ENCODE measurements at places on chromosomes 1 and 21.

GRCh38 chr1:220013497-220013896 lies 32.8 kb downstream of the EPRS1 start:
- no peak overlapping the region for H3K4me3 ChIP-seq
- DNase-seq: peak; percentile 59
- no peak overlapping the region for H3K27ac ChIP-seq
- no peaks in the 10 kb centered on the region for H3K27me3 ChIP-seq
- H3K4me1 ChIP-seq: no peaks in the 10 kb centered on the region
- peaks cover 22% of the 10 kb centered on the region for H3K36me3 ChIP-seq

DNA sequence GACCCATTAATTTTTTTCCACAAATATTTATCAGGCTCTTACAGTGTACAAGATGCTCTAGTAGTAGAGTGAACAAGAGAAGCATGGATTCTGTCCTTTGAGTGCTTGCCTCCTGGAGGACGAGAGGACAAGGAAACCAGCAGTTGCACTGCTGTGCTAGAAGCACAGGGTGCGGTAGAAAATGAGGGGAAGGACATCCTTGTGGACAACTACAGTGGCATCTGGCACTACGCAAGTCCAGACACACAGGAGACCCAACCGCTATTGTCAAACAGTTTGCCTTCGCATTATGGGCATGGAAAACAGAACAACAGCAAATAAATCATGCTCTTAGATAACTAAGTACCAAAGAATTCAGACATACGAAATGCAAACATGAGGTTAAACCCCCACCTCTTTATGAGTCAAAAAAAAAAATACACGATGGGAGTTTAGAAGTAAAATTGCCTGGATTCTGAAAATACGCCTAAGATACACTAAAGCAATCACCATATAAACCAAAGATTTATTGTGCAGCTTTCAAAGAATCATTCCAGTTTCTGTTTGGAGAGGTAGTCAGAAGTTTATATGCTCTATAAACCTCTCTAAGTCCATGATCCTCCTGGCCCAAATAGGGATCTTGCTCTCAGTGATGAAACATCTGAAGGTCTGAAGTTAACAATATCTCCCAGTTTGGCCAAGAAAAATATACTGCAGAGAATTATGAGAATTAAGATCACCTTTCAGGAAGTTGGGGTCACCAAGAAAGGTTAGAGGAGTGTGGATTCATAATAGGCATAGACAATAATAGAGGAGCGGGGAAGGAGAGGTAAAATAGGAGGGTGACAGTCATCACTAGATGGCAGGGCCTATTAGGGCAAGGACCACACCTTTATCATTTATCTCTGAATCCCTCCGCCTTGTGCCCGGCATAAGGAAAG lies 307.8 kb downstream of the NFIA start:
- no peaks in the 10 kb centered on the region for H3K36me3 ChIP-seq
- no peaks in the 10 kb centered on the region for H3K4me1 ChIP-seq
- H3K27ac ChIP-seq: no peak overlapping the region
- H3K27me3 ChIP-seq: no peaks in the 10 kb centered on the region

DNA sequence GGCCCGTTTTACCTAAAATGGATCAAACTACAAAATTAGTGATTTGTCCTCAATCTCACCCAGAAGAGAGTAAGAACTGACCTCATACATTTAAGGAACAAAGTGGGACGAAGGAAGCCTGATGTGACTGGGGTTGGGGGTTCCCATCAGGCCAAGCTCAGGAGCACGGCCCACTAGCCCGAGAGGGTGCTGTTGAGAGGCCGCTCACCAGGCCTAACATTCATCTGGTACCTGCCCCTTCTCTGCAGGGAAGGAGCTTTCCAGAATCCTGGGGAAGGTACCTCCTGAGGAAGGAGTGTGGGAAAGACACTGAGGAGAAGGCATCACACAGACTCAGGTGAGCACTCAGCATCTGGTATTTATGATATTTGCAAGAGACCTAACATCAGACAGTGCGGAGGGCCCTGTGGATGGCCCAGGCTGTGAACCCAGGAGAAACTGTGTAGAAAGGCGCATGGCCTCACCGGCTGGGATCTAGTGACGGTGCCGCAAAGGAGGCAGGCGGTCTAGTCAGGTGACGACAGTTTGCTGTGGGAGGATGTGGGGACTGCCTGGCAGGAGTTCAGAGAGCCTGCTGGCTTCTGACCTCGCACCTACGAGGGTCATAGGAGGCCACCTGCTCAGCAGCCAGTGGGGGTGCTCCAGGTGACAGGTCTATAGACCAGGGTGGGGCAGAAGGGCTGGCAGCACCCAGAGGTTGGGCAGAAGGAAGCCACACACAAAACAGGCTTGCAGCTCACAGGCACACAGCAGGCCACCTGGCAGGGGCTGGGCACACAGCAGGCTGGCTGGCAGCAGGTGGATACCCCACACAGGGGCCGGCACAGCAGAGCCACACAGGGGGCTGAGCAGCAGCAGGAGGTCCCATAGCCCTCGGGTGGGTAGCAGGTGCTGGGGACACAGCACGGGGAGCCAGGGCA lies 543 bp downstream of the KRTAP12-4 start:
- DNase-seq: no peak
- no peaks in the 10 kb centered on the region for H3K36me3 ChIP-seq
- no peak overlapping the region for H3K4me3 ChIP-seq
- no peak overlapping the region for H3K27ac ChIP-seq
- peaks cover under 1% of the 10 kb centered on the region for H3K27me3 ChIP-seq

- no peaks in the 10 kb centered on the region for H3K4me1 ChIP-seq
- DNase-seq: no peak
- H3K4me3 ChIP-seq: no peak overlapping the region
Measured at GRCh38 chr1:61606448-61607312, 118.3 kb downstream of the TM2D1 start.

GRCh38 chr1:153545067-153546055 lies at the start of gene S100A4:
Gene S100A4 (minus strand): TSS chr1:153545806. CDS start chr1:153544794, 1,012 bp downstream.
- no peaks in the 10 kb centered on the region for H3K36me3 ChIP-seq
- H3K27ac ChIP-seq: peak within 1 kb of the TSS; percentile 81
- no peak within 1 kb of the TSS for H3K4me3 ChIP-seq
- H3K27me3 ChIP-seq: no peaks in the 10 kb centered on the region
- peaks cover 40% of the 10 kb centered on the region for H3K4me1 ChIP-seq

GRCh38 chr1:179105393-179105792 lies 23.5 kb downstream of the TOR3A start:
- peaks cover 10% of the 10 kb centered on the region for H3K4me1 ChIP-seq
- H3K27ac ChIP-seq: no peak overlapping the region
- DNase-seq: no peak
- H3K4me3 ChIP-seq: no peak overlapping the region
- peaks cover 39% of the 10 kb centered on the region for H3K36me3 ChIP-seq

DNA sequence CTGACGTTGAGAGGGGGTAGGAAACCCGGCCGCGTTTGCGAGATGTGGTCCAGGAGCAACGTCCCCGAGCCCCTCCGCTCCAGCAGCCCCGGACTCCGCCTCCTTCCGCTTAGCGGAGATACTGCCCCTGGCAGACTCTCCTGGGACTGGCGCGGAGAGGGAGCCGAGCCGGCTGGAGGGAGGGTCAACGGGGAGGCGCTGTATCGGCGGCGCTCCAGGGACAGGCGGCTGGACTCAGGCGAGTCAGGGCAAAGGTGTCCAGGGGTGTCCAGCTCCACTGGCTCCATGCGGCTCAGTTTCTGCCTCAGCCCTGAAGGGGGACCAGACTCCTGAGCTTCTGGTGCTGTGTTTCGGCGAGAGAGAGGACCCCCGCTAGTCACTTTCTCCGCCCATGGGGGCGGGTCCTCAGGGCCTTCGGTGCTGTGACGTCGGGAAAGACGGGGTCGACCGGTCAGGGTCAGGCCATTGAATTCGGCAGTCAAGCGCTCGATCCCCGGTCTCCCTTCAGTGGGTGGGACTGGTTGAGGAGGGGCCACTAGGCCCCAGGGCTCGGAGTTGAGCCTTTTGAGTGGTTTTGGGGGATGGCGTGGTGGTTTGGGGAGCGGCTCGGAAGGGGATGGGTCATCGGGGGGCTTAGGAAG lies 2.8 kb upstream of the LIX1L start:
- no peaks in the 10 kb centered on the region for H3K27me3 ChIP-seq
- H3K4me1 ChIP-seq: peaks cover 30% of the 10 kb centered on the region
- H3K27ac ChIP-seq: peak overlapping the region; percentile 88

GRCh38 chr1:231027971-231028370 lies 12.1 kb downstream of the FAM89A start:
- H3K27ac ChIP-seq: no peak overlapping the region
- no peaks in the 10 kb centered on the region for H3K36me3 ChIP-seq
- H3K4me3 ChIP-seq: no peak overlapping the region
